ENCODE measurements at places on chromosomes 4 and X.

DNA sequence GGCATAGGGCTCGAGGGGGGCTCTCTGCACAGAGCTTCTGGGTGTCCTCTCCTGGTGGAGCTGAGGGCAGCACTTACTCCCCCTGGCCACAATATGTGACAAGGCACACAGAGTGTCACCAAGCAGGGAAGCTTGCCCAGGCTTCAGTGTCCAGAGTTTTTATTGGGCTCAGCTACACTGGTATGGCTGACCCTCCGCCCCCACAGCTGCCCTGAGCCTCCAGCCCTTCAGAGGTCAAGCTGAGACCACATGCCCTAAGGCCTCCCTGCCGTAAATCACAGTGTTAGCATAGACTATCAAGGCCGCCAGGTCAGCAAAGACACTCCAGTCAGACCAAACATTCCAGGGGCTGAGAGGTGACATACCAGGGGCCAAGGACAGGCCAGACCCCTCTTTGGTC is 59.0 kb downstream of the EVC start:
- DNase-seq = no peak

DNA sequence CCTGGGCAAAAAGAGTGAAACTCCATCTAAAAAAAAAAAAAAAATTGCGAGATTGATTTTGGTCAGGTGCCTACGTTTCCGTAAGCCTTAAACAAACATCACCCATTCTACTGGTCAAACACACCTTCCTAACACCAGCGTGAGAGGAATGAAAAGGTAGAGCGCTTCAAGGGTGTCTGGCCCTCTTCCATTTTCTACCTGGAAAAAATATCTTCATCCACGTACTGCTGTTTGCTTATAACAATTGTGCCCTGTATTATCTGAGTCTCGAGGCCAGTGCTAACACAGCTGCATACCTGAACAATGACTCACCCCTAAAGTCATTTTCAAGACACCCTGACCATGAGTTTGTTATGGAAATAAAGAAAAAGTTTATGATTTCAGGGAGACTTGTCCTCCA is 13.9 kb downstream of the TMSB4X start:
- no peak for DNase-seq

- no peak for DNase-seq
Measured at GRCh38 chr4:83089410-83090157, 24.9 kb downstream of the PLAC8 start.

- DNase-seq = no peak
Measured at GRCh38 chr4:153595894-153596601, 88.0 kb upstream of the TLR2 start.

DNA sequence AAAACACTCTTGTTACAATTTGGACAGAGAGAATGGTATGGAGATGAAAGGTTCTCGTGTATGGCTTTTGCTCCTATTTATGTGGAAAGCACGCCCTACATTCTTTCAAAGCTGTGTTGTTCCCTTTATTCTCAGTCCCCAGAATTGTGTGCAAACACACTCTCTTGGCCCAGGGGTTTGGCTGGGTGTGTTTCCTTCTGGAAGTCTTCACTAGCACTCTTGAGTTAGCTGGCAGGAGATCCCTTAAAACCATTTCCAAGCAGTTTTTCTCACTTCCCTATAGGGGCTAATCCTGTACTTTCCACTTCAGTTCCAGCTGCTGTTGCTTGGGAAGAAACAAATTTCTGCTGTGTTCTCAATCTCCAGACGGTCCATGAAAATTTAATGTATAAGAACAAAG is 35.1 kb downstream of the FHL1 start:
- DNase-seq = no peak

Measured in mucosa of descending colon (tissue), 3 donors.